ENCODE measurements at places on chromosomes 7 and 10.
A peak's percentile ranks its signal among the peaks of the same experiment; 100 is the strongest.

- no peak for DNase-seq
These were observed 1.1 kb downstream of the TRIM8 start for GRCh38 chr10:102645388-102645740.

DNA sequence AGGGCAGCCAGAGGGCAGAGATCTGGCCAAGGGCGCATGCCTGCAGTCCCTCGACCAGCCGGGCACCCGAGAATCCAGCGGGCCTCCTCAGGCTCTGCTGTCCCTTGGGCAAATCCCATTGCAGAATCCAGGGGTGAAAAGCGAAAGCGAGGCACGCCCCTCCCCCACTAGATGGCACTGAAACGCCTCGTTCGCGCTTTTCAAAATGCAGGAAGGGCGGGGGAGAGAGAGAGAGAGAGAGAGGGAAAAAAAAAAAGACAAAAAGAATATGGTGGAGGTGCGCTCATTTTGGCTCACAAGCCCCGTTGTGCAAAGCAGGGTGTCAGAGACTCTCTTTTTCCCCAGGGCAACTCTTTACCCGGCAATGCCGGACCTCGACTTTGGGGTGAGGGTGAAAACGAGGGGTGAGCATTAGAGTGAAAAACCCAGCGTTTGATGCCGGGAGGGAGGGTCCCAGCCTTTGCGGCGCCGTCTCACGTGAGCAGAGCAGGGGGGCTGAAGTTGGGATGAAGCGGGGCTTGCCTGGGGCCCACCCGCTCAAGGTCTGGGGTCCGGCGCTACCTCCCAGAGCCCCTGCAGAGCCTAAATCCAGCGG is 2.5 kb upstream of the TMEM178B start:
- no peak for DNase-seq

DNA sequence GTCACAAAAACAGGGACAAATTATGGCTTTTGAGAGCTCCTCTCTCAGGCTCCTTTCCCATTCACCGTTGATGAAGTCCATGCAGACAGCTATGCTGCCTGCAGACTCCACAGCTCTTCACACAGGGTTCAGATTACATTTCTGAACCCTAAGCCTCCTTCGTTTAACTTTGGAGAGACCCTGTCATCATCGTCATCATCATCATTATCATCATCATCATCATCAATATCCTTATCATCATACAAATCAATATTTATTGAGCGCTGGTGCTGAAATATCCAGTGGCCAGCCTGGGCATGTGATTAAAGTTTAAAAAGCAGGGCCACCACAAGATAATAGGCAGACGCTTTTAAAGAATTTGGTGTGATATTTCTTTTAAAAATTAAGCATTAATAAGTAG is 66.6 kb downstream of the FRMPD2 start:
- no peak for DNase-seq

- DNase-seq, result no peak
These were observed 20.4 kb upstream of the HIPK2 start for GRCh38 chr7:139798221-139798620.

- no peak for DNase-seq
These were observed 365.6 kb downstream of the ANKRD7 start for GRCh38 chr7:118590107-118590506.

DNA sequence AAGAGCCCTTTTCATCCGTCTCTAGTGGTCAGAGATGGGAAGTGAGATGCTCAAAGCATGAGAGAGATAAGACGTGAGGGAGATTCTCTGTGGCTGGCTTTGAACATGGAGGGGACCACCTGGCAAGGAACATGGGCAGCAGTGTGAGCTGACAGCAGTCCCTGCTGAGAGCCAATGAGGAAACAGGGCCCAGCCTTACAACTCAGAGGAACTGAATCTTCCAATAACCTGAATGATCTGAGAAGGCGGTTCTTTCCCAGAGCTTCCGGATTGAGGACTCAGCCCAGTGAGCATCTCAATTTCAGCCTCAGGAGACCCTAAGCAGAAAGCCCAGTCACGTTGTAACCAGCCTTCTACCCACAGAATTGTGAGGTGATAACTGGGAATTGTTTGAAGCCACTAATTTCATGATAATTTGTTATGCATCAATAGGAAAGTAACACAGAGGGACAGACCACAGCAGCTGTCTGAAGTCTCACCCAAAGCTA is 33.9 kb upstream of the IKZF1 start:
- no peak for DNase-seq

- DNase-seq, result no peak
These were observed 253.8 kb downstream of the SORCS1 start for GRCh38 chr10:106910666-106911065.

DNA sequence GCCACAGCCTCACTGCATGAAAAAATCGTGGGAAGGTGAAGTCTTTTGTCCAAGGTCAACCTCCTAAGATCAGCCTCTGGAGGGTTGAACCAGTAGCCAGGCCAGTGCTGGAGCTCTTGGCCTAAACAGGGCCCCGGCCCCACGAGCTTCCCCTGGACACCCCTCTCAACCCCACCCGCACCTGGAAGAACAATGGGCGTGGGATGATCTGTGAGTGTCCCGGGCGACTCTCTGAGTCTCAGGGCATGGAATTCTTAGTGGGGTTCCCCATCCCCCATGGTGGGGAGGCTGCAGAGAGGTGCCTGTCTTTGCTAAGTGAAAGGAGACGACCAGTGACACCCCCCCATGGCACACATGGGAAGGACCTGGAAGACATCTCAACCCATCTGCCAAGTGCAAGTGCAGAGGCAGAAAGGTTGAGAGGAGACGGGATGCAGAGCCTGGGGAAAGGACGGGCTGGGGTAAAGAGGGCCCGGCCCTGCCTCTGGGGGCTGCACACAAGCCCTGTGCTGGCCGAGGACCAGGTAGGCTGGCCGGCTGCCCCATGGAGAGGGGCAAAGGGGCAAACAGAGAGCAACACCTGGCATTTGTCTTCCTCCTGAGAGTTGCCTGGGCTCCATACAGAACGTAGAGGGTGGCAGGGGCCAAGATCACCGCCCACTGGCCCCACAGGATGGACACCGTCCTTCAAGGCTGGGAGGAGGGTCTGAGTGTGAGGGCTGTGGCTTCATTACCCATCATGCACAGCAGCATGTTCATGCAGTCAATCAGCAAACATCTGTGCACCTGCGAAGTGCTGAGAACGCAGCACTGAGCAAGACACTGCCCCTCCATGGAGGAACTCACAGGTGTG is 163.0 kb upstream of the PPP2R2D start:
- DNase-seq, result no peak

DNA sequence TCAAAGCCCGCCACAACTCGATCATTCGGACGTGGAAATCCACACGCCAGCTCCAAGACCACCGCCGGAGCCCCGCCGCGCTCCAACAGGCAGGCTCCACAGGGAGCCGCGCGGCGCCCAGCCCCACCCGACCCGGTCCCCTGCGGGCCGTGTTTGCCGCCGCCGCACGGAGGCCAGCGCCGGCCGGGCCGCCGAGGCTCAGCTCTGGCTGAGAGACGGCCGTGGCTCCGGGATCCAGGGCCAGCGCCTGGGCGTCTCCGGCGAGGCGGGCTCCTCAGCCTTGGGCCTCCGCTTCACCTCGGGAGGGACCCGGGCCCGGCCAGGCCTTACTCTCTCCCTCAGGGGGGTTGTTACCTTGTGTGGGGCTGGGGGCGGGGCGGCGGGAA is 333 bp downstream of the SMNDC1 start:
- no peak for DNase-seq

- no peak for DNase-seq
These were observed 129.8 kb downstream of the CUBN start for GRCh38 chr10:16999665-17000451.

GRCh38 chr7:68922850-68923249 is 675.4 kb upstream of the AUTS2 start:
- no peak for DNase-seq

DNA sequence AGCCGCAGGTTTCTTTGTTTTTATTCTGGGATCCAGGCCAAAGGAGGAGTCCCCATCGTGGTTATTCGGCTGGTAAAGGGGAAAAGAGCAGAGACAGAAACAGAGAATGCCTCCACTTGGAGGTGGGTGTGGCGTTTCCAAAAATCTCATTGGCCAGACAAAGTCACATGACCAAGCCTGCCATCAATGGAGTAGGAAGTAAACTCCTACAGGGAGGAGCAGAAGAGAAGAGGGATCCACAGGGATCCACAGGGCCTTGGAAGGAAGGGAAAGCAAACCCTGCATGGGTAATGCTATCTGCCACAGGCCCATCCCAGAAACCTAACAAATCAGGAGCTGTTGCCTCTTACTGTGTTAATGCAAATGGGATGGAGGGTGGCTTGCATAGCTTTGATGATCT is 425.7 kb upstream of the GALNT17 start:
- DNase-seq, result no peak

DNA sequence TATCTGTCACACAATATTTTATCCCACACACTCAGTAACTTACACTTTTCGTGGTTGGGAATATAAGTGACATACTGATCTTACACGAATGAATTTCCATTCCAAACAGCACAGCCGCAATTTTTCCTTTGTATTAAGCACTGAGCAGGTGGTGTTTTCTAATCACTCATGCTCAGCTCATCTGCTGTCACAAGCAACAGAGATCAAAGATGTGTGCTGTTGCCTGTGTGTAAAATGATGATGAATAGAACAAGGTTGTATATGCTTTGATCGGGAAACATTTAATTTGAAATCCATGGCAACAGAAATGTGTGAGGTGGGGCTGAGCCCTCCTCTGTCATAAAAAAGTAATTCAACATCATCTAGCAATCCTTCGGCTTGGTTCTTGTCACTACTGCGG is 927.7 kb upstream of the MBL2 start:
- no peak for DNase-seq

DNA sequence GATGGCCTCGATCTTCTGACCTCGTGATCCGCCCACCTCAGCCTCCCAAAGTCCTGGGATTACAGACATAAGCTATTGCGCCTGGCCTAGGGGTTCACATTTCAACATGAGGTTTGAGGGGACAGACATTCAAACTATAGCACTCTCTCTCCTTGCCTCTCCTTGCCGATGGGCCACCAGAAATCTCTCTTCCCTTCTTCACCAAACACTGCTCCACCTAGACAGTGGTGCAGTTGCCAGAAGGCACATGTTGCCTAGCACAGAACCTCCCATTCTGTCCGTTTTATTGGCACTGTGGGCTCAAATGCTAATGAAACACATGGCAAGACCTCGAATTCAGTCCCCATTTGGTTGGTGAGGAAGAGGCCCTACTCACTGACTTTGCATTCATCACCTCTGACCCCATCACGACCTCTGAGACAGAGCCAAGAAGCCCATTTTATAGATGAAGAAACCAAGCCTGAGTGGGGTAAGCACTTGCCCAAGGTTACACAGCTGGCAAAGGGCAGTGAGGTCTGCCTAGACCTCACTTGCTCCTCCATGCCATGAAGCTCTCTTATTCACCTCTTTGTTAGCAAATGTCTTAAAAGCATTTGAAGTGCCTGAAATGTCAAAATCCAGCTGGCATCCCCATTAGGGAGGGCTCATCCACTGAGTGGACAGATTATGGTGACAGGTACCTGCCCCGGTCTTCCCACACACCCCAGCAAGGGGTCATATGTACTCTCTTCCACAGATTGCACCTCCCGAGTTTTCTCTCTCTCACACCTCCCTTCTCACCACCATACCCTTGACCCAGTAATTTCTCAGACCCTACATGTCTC is 34.0 kb downstream of the GPRIN2 start:
- DNase-seq, result no peak

- DNase-seq, result no peak
These were observed 195.5 kb upstream of the ZNF32 start for GRCh38 chr10:43844221-43844620.

- no peak for DNase-seq
These were observed 992.1 kb downstream of the NRG3 start for GRCh38 chr10:82867056-82867455.

GRCh38 chr7:7672545-7673239 is 32.1 kb downstream of the UMAD1 start:
- no peak for DNase-seq

DNA sequence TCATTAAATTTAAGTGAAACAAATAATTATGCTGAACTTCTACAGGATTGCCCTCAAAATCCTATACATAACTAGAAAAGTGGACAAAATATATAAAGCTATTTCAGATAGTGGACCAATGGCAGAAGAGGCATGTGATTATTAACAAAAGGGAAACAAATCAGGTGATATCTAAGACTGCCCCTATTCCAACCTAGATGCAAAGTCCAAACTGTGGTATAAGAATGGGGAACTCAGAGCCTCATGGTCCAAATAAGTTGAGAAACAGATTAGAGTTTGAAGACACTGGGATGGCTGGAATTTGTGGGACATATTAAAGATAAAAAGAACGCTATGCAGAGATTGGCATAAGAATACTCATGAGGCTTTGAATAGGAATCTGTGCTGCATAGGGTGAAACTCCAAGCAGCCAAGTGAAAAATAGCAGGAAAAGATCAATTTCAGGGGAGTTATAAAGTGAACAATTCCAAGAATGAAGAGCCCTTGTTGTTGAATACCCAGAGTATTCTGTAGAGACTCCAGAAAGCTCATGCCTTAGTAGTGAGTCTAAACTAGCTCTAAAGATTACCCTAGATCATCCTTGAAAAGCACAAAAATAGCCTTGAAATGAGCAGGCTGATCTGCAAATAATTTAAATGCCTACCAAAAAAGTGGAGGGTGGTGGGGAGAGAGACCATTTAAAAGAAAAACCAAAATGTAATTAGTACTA is 152.4 kb downstream of the IMMP2L start:
- DNase-seq, result peak; percentile 29

DNA sequence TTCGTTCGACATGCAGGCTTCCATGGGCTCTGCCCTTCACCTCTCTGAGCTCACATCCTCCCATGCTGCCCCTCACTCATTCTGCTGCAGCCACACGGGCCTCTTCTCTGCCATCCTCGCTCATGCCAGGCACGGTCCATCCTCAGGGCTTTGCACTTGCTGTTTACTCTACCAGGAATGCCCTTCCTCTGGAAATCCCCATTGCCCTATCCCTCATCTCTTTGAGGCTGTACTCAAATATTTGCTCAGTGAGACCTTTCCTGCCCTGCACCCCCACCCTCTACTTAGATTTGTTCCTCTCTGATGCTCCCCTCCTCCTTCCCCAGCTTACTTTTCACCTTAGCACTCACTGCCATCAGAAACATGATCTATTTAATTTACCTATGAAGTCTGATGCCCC is 107.0 kb upstream of the ZNF716 start:
- no peak for DNase-seq

- DNase-seq, result no peak
These were observed 39.7 kb downstream of the OAT start for GRCh38 chr10:124378881-124379471.

DNA sequence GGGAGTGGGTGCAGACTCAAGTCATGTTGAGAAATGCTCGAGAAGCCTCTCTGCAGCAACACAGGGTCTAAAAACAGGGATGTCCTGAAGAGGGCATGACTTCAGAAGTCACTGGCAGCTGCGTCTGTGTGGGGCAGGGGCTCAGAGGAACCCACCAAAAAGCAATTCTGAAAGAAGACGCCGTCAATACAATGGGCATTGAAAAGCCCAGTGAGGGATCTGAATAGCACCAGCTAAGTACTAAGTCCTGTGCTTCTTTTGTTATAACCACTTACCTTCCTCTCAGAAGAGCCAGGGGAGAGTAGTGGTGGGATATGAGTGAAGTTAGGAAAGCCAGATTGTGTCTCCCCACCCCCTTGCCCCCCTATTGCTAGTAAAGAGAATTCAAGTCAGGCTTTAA is 137.2 kb downstream of the INHBA start:
- no peak for DNase-seq

All from HS-27A (cell line).